Karpas-422 (cell line): ENCODE measurements at places on chromosomes 13 and 19. TPM values are rescaled to one million over a fixed set of nuclear protein-coding genes. Genes with fewer than 3 reads are reported as not detected.

Gene COX7A1
- total RNA-seq, result not detected in 2 replicates

DNA sequence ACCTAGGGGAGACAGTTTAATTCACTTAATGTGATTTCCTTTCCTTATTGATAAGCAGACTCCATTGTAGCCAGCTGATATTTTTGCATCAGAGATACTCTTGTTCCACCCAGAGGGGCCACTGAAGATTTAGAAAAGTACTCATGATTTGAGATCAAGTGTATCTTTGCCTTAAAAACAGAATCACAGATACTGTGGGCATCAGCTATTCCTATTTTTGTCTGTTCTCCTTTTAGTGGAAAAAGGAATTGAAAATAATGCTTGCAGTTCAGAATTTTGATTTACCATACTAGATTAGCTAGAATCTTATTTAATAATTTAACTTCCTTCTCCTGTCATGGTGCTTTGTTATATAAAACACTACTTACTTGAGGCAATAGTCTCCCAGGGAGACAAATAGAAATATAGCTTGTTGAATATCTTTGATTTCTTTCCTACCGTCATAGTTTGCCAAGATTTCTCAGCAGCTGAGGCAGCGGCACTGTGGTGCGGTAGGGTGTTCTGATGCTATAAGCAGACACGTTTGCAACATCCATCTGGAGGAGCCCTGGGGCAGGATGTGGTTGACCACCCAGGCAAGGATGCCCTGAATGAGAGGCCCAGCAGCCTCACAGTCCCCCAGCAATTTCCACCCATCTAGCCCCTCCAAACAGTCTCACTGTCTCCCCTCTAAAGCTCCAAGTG, 47.0 kb upstream of the RAP2A start:
- H3K4me1 ChIP-seq, result no peaks in the 10 kb centered on the region
- H3K27ac ChIP-seq, result no peak overlapping the region
- H3K27me3 ChIP-seq, result no peaks in the 10 kb centered on the region

Gene TEAD2
- total RNA-seq, result 2.9 and 5.5 TPM in 2 replicates

DNA sequence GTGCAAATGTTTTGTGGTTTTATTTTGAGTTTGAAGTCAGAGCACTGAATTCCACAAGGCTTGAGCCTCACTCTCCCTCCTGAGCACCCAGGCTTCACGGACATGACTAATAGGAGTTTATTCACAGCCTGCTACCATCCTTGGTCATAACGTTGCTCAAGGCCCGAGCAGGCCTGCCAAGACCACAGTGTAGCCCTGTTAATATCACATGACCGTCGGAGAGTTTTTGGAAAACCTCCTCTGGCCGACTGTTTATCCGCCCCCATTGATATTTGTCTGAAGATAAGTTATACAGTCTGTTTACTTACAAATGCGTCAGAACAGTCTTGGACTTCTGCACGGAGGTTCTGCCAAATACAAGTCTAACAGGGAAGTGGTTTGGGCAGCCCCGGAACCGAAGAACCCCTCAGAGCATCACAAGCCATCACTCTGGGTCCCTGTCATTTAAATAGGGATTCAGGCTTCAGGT, 89.9 kb downstream of the COL4A2 start:
- H3K4me3 ChIP-seq, result no peak overlapping the region
- DNase-seq, result no peak
- H3K36me3 ChIP-seq, result no peaks in the 10 kb centered on the region
- no peaks in the 10 kb centered on the region for H3K4me1 ChIP-seq
- 0 out of 2 replicates have a peak, but pooled peaks cover 2% of the 10 kb centered on the region for H3K27me3 ChIP-seq
- H3K27ac ChIP-seq, result no peak overlapping the region

DNA sequence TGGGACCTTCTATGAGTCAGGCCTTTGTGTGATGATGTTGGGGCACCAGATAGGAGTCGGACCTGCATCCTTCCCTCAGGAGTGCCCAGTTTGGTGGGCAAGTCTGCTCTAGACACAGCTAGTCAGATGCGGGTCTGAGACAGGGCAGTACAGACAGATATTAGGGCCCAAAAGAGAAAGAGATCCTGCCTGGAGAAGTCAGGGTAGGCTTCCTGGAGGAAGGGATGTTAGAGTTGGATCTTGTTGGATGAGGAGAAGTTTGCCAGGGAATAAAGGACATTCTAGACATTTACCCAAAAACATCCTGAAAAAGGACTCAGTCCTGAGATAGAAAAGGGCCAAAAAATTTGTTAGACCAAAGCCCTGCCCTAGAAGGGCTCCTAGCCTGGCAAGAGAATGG, 17.2 kb downstream of the VRK3 start:
- no peak overlapping the region for H3K4me3 ChIP-seq
- no peaks in the 10 kb centered on the region for H3K27me3 ChIP-seq
- DNase-seq, result no peak
- no peaks in the 10 kb centered on the region for H3K4me1 ChIP-seq
- H3K27ac ChIP-seq, result no peak overlapping the region

DNA sequence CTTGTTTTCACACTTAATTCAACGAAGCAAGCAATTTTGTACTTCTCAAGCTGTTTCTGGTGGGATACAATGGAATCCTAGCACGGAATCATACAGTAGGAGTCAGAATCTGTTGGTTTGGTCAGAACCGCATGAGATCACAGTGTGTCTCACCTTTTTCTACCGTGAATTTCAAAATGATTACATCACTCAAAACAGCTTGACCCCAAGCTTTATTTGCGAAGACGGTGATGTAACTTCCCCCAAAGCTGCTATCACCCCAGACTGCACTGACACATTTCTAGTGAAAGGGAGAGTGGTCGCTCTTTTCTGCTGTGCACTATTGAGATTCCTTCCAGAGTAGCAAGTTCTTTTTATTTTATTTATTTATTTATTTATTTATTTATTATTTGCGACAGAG, 9.6 kb downstream of the C19orf18 start:
- H3K27me3 ChIP-seq, result no peaks in the 10 kb centered on the region
- no peaks in the 10 kb centered on the region; the same call in 1 of the 2 replicates for H3K36me3 ChIP-seq
- H3K27ac ChIP-seq, result no peak overlapping the region
- no peaks in the 10 kb centered on the region for H3K4me1 ChIP-seq

Gene ZNF560
- 0.14 TPM in 1 of 2 replicates, not detected in the other for total RNA-seq

DNA sequence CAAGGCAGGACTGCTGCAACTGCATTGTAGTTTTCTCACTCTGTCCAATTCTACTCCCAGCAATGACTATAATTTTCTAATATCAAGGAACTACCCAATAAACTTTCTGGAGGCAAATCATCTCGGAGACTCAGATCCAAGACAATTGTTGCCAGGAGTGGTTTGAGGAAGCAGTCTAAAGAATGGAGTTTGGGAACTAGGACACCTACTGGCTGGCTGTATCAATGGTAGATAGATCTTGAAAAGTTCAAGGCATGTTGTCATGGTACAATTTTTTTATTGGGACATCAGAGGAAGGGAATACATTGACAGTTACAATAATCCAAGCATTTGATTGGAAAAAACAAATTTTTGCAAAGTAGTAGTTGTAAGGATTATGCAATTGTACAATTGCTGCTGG, 648.3 kb upstream of the SLITRK6 start:
- no peak for DNase-seq
- H3K27me3 ChIP-seq, result no peaks in the 10 kb centered on the region
- no peaks in the 10 kb centered on the region for H3K36me3 ChIP-seq
- no peak overlapping the region for H3K27ac ChIP-seq
- H3K4me1 ChIP-seq, result no peaks in the 10 kb centered on the region

- no peak overlapping the region for H3K27ac ChIP-seq
- H3K27me3 ChIP-seq, result no peaks in the 10 kb centered on the region
- no peaks in the 10 kb centered on the region for H3K36me3 ChIP-seq
- H3K4me3 ChIP-seq, result no peak overlapping the region
- DNase-seq, result no peak
Measured at GRCh38 chr13:79724348-79725103, 243.6 kb downstream of the NDFIP2 start.

Gene CYP2F1
- not detected in 2 replicates for total RNA-seq

Gene NUFIP1
- 3.8 and 7.3 TPM in 2 replicates for total RNA-seq

DNA sequence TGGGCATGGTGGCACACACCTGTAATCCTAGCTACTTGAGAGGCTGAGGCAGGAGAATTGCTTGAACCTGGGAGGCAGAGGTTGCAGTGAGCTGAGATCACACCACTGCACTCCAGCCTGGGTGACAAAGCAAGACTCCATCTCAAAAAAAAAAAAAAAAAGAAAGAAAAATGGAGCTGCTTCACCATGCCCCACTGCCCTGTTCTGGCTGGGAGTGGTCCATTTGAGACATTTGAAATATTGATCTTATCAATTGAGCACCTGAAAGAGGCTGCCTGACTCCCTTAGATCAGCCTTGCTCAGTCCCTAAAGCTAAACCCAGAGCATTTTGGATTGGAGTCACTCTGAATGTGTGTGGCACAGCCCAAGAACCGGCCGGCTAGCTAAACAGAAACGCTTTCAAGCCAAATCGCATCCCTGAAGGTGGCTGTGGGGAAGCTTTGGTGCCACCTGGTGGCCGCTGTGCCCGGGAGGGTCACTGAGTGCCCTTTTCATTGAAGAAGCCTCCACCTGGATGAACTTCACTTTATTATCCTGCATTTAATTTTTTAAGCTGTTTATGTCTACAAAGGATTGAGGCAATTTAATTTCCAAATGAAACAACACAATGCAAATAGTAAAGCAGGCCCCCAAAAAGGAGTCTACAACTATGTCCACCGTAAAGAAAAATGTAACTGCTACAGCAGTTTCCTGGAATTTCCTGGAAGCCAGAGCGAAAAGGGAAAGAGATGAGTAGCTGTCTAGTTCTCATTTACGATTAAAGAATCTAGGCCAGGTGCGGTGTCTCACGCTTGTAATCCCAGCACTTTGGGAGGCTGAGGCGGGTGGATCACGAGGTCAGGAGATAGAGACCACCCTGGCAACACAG, 53.1 kb upstream of the SERPINE3 start:
- H3K27me3 ChIP-seq, result no peaks in the 10 kb centered on the region
- H3K4me3 ChIP-seq, result no peak overlapping the region
- DNase-seq, result peak; percentile 89
- no peak overlapping the region for H3K27ac ChIP-seq

Gene CPAMD8
- not detected in 2 replicates for total RNA-seq

Gene ZNF765
- total RNA-seq, result 21.4 and 26.9 TPM in 2 replicates

DNA sequence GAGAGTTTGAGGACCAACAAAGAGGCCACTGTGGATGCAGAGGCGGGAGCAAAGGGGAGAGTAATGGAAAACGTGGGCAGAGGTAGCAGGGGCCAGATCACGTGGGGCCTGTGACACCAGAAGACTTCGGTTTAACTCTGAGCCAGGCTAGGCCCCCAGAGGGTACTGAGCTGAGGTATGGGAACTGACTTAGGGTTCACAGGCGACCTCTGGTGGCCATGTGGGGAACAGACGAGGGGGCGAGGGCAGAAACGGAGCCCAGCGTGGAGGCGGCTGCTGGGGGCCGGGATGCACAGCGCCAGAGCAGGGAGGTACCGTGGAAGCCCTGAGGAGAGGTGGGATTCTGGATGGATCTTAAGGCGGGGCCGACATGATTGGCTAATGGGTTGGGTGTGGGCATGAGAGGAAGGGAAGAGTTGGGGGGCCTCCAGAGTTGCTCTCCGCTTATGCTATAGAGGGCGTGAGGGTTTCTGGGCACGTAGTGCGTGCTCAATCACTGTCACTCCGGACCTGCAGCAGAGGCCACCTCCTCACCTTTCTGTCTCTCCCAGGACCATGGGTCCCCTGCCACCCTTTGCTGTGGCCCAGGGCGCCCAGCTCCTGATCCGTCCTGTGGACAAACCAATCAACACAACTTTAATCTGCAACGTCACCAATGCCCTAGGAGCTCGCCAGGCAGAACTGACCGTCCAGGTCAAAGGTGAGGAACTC, 13.7 kb downstream of the PVR start:
- no peaks in the 10 kb centered on the region for H3K27me3 ChIP-seq
- no peaks in the 10 kb centered on the region for H3K36me3 ChIP-seq
- DNase-seq, result peak; percentile 86
- no peaks in the 10 kb centered on the region for H3K4me1 ChIP-seq

Gene CACNG6
- not detected in 2 replicates for total RNA-seq

DNA sequence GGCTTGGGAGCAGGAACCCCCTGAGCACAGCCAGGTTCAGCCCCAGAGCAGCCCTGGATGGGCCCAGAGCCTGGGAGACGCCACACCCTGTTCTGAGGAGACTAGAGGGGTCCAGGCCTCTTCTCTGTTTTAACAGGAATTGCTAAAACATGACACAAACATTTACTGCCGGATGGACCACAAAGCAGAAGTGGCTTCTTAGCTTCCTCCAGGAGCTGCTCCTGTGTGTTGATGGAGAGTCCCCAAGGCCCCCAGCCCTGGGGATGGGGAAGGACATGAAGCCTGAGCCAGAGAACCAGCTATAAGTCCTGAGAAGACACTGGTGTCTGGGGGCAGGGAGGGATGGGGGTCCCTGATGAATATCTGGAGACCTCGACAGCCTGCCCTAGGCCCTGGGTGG, 14.6 kb downstream of the CEACAM3 start:
- H3K4me3 ChIP-seq, result no peak overlapping the region
- H3K36me3 ChIP-seq, result no peaks in the 10 kb centered on the region
- no peaks in the 10 kb centered on the region for H3K4me1 ChIP-seq
- H3K27me3 ChIP-seq, result no peaks in the 10 kb centered on the region
- DNase-seq, result no peak

Gene SPACA4
- not detected in 2 replicates for total RNA-seq

Gene MAB21L1
- 7.1 and 9.9 TPM in 2 replicates for total RNA-seq

DNA sequence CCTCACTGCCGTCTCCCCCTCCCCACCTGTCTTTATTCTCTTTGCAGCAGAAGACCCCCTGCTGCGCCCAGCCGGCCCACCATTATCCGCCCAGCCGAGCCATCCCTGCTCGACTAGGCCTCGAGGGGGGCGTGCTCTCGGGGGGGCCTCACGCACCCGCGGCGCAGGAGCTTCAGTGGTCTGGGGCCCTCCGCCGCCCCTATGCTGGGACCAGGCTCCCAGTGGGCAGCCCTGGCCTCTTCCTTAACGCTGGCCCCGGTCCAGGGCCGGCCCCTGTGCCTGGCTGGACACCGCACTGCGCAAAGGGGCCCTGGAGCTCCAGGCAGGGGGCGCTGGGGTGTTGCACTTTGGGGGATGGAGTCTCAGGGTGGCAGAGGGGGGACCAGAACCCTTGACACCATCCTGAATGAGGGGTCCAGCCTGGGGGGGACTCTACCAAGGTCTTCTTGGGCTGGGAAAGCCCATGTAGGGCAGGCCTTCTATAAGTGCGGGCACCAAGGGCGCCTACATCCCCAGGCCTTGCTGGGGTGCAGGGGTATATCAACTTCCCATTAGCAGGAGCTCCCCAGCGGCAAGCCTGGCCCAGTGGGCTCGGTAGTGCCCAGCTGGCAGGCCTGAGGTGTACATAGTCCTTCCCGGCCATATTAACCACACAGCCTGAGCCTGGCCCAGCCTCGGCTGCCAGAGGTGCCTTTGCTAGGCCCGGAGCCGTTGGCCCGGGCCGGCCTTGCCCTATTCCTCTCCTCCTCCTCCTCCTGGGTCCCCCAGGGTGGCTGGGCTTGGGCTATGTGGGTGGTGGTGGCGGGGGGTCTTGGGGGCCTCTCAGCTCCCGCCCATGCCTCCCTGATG, 4.9 kb downstream of the TMED1 start:
- H3K27me3 ChIP-seq, result no peaks in the 10 kb centered on the region
- H3K36me3 ChIP-seq, result no peaks in the 10 kb centered on the region
- H3K4me3 ChIP-seq, result no peak overlapping the region
- DNase-seq, result no peak
- peaks cover 3% of the 10 kb centered on the region for H3K4me1 ChIP-seq

Gene NLRP11
- 1.8 and 5.0 TPM in 2 replicates for total RNA-seq
